Stimulated activated CD4-positive, alpha-beta T cell treated with anti-CD3 and anti-CD28 coated beads, Interleukin-12 subunit alpha, Interleukin-12 subunit beta, amount 100 ng/mL, for 24 hours (primary cell): ENCODE measurements at places on chromosomes 1 and 21.

GRCh38 chr1:181482001-181482430 lies 1.3 kb upstream of the CACNA1E start:
- no peak for DNase-seq

DNA sequence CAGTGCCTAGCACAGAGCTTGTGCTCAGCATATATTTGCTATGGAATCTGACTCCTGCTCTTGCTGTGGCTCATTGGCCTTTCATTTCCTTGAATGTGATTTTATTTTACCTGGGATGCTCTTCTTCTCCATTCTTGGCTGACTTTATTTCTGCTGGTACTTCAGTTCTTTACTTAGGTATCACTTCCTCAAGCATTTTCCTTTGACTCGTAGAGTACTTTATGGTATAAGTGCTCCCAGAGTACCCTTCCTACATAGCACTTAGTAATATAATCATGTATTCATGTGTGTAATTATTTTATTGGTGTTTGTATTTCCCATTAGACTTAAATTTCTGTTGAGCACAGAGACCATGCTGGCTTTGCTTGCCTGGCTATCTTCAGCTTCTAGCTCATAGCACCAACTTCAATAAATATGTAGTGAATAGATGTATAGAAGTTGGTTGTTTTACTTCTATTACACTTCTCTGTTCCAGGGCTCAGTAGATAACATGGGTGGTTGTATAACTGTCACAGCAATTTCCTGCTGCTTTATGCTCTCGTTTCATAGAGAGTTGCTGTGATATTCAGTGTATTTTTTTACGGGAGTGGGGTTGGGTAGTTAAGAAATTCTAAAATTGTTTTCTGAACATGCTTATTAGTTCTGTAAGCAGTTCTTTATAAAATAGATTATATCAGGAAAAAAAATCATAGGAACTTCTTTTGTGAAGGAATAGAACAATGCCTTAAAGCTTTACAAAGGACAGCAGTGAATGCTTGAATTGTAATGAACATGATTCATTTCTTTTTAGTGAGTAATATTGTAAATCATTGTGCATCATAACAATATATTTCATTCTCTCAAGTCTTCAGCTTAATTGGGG lies 112.2 kb downstream of the NEK7 start:
- no peak for DNase-seq

DNA sequence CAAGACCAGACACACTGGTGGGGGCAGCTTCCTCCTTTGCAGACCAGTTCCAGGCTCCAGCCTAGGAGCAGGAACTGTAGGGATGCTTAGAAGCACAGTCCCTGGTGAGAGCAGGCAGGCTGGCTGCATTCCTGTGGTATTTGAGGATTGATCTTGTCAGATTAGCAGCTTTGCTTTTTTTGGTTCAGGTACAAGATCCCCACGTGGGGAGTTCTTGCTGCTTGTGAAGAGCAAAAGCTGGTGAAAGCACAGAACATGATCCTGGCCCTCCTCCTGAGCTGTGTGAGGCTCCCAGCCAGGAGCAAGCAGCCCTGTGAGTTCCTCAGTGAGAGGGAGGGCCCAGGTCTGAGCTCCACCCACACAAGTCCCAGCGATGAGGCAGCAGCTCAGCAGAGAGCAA lies 75.3 kb upstream of the ARTN start:
- no peak for DNase-seq

- no peak for DNase-seq
Measured at GRCh38 chr1:208100906-208101305, 143.3 kb downstream of the PLXNA2 start.

DNA sequence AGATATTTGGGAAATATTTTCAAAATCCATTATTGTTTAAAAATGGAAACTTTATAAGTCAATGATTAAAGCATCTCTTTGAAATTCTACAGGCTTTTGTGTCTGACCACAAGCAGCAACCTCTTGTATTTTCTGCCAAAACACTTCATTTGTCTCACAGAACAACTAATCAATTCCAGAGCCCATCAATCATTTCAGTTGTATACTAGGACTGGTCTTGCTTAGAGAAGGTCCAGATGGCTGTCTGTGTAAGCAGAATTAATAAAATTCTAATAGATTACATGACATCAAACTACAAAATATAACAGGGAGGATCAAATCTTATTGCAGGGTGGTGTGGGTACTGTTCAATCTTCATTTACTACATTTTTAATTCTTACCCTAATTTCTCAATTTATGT lies 76.4 kb downstream of the ACBD6 start:
- no peak for DNase-seq

- DNase-seq, result no peak
Measured at GRCh38 chr1:53893999-53894636, at the start of gene DIO1. DIO1 (plus strand) TSS chr1:53894187; CDS start chr1:53894211, 24 bp downstream.

GRCh38 chr1:38166461-38166860 lies 119.9 kb upstream of the POU3F1 start:
- no peak for DNase-seq

- no peak for DNase-seq
Measured at GRCh38 chr1:231162297-231162969, 575 bp downstream of the TRIM67 start.

- DNase-seq, result no peak
Measured at GRCh38 chr21:35395728-35396127, 346.6 kb upstream of the RUNX1 start.

DNA sequence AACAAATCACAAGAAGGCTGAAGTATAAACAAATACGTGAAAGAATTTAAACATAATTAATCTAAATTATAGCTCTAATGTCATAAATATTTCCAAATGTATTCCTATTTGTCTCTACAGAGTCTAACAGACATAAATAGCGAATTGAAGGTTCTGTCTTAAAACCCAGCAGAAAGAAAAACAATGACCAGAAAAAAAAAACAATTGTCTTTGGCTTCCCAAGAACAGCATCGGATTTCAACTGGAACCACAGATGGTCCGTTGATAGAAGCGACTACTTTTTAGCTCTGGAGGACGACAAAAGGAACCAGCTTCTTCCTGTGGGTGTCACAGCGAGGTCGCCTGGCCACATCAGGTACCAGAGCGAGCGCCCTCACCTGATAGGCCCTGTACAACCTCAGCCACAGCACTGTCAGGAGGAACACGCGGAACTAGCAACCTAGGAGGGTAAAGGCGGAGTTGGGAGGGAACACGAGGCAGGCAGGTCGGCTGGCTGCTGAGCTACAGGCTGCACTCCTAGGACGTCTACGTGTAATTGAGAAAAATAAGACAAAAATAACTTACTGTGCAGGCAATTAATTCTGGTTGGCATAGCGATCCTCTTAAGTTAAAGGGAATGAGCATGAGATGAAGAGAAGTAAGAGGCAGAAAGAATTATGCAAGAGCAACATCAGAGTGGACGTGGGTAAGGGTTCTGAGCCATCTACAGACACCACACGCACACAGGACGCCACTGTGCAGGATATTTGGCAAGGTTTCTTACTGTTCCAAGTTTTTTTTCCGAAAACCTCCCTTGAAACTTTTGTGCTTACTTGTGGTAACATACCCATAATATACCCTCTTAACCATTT lies 16.7 kb upstream of the PRDM15 start:
- DNase-seq, result peak; percentile 21

- no peak for DNase-seq
Measured at GRCh38 chr21:34844924-34845238, 176.1 kb downstream of the CLIC6 start.

DNA sequence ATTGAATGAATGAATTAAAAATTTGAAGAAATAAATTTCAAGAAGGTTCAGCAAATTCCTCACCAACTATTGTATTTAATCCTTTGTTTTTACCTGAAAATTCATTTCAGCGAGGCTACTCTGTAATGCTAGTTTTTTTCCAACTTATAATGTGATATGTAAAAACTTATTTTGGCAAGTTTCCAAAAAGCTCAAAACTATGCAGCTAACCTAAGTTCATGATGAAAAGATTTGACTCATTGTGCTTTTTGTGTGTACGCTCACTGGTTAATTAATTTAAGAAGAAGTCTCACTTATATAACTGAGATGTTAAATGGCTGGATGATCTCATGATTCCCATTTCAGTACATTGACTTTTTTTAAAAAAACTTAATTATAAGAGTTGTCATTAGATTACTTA lies 196.0 kb upstream of the SAMSN1 start:
- DNase-seq, result no peak

DNA sequence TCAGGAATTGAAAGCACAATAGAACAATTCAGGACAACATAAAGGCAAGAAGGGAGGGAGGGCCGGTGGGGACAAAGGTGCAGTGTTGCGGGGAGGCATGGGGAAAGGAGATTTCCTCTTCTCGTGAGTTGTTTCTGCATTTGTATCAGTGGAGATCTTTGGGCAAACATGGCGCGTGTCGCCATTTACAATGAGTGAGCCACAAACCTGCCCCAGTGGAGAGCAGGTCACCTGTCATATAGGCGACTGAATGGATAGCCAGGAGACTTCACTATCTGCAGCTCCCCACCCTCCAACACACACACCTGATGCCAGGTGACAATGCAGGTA lies 87.7 kb upstream of the SLC45A1 start:
- DNase-seq, result no peak

DNA sequence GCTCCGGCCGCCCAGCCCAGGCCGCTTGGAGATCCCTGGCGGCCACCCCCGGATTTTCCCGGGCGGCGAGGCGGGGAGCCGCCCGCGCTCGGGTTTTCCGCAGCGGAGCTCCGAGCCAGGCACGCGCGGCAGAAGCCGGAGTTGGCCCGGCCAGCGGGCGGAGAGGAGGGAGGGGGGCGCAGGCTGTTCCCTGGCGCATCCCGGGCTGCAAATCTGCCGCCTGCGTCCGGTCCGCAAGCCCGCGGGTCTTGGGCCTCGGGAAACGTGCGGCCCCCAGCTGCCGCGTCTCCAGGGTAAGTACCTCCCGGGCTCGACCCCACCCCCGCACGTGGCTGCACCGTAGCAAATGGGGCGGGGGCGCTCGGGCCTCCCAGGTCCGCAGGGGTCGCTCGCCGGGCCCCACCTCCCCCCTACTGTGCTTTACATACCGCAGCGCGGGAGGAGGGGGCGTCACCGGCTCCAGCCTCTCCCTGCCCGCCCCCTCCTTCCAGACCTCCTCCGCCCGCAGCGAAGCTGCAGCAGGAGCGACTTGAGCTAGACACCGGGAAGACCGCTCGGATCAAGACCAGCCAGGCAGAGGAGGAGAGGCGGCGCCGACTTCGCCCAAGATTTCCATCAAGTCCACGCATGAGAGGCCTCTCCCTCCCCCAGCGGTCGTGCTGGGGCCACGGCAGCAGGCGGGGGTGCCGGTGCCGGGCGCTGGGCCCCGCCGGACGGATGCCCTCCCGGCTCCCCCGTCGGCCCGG lies 1.6 kb downstream of the TMEM200B start:
- DNase-seq, result no peak

- DNase-seq, result no peak
Measured at GRCh38 chr1:89900323-89900722, 79.5 kb downstream of the LRRC8D start.

DNA sequence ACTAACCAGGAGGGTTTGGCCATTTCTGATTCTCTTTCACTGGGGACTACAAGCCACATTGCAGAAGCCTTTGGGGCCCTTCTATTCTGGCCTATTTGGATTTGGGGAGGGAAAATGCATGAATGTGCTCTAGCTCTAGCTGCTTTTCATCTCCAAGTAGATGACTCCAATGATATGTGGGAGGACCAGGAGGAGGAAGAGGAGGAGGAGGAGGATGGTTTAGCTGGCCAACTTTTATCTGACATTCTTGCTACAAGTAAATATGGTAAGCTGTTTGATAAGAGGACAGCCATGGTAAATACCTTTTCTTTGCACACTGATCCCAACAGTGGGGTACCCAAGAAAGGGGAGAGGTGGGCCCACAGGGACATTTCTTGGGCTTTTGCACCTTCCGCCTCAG lies 14.0 kb upstream of the SHISA4 start:
- DNase-seq, result no peak

DNA sequence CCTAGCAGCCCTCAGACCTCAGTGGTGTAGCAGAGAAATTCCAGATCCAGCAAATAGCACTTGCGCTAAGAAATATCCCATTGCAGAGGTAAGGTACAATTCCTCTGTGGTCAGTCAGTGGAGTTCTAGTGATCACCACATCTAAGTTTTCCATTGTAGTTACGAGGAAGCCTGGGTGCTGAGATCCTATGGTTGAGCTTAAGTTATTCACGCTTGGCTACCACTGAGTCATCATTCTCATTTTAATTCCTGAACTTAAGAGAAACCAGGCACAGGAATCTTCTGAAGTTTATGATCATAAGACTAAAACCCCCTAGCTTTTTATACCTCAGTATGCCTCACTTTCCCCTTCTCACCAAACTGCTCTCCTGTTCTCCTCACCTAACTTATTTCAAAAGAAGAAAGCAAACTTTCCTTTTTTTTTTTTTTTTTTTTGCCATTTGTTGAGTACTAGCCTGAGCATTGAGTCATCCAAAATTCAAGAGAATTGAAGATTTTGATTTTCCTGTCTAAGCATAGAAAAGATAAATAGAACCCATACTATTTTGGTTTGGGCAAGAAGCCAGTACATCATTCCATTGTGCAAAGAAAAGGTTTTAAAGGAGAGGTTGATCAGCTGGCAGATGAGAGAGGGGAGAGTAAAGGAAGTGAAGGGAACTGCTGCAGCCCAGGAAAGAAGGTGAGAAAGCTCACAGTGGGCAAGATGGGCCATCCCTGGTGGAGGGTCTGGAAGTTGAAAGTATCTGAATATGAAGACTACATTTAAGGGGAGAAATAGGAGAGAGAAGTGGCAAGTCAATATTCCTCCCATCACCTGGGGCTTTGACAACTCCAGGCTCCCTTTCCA lies 39.9 kb downstream of the SERBP1 start:
- no peak for DNase-seq

DNA sequence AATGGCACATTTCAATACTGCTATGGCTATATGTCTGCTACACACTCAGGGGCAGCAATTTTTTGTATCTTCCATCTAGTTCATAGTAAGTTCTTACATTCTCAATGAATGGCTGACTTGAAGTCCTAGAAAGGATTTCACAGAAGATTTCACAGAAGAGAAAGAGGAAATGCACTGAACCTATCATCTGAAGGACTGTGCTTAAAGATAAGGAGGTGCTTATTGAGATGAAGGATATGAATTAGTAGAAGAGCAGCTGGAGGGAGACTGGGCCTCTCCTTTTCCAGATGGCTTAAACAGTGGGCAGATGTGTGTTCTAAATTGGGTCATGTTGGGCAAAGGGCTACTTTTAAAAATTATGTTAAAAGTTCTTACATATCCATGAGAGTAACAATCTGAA lies 14.6 kb downstream of the ADAR start:
- no peak for DNase-seq

- no peak for DNase-seq
Measured at GRCh38 chr21:42635848-42636519, 17.4 kb upstream of the PDE9A start.
